Bone marrow (tissue), 2 donors: ENCODE measurements at places on chromosomes 3 and 15.

DNA sequence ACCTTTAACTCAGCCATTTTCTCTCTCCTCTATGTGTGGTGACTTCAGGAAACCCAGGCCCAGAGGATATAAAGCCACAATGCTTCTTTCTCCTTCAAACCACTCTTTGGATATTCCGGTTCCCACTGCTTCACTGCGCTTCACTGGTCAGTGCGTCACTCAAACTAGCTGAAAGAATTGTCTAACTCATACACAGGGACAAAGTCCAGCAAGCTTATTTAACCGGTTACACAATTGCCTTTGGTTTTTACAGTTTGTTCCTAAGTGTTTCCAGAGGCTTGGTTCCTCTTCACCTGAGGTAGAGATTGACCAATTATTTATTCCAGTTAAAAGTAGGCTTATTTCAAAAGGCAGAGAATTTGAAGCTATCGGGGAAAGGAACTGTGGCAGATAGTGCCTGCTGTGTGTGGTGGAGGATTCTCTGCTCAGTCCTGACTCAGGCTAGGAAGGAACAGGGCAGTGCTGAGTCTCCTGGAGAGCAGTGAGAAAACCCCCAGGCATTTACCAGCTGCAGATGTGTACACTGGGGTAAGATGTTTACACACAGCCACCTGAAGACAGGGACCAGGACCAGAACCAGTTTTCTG, at the start of gene HGD:
Gene HGD, minus strand, starts transcription at position 145 of the 587 bp plus-strand sequence. Its CDS starts 128 bp downstream, at position 17.
- DNase-seq = no peak

DNA sequence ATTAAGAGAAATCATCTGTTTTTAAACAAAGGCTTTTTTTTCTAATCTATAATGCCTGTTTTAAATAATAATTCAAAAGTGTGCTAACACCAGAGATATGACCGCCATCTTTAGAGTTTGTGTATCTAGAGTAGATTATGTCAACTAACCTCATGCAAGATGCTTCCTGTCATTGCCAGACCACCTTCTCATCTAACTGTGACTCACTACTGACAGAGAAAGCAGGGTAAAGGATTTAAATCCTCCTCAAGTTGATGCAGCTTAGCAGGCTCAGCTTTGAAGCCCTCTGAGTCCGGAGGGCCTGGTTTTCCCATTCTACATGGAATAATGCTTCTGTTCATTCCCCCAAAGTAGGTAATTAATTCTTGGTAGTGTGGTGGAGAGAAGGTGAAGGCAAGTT, 108.5 kb downstream of the ECT2 start:
- no peak for DNase-seq

DNA sequence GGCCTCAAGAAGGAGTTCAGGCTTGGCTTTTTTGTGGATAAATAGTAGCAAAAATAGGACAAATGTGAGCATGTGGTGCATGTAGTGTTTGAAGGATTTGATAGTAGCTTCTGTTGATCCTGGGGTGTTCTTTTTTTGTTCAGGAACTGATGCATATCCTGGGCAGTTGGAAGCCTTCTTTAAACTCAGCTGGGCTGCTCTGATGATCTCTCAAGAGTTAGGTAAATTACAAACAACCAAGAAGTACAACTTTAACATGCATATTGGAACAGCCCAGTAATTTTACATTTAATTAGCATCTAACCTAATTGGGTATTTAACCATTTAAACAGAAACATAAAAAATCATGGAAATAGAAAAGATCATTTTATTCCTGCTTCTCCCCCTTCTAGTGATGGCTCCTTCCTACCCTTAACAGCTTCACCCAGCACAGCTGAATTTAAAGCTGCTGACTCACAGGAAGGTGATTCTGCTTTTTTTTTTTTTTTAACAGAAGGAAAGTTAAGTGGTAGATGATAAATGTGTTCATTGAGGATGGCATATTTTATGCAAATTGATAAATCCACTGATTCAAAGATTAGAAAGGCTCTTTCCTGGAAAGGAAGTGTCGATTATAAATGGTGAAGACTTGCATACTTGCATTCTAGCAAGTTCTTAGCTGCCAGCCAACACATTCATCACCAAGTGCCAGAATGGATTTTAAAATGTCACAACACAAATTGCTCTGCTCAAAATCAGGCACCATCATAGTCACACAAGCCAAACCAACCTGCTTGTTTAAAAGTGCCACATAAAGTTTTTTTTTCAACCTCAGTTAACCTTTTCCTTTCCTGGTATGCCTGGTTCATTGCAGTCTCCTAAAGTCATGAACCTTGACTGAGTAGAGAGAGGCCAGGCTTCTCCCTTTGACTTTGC, 20.0 kb downstream of the SLC35G2 start:
- DNase-seq = no peak

GRCh38 chr3:192831111-192831644, 86.5 kb downstream of the MB21D2 start:
- no peak for DNase-seq

GRCh38 chr15:58185439-58185838, 47.3 kb downstream of the AQP9 start:
- no peak for DNase-seq

DNA sequence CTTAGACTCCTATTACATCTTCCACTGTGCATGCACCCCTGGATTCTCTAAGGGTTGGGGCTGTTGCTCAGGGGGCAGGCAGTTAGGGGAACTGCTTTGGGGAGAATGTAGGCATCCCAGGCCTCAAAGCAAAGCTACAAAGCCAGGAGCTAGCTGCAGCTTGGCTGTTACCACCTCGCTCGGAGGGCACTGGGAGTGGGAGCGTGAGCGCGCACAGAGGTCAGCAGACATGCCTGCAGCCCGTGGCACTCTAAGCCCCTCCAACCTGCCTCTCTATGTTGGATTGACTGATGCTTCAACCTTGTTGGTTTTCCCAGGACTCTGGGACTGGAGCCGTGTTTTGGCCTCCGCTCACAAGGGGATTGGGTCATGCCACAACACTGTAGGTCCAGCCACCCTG, 69.8 kb downstream of the CPN2 start:
- DNase-seq = no peak

DNA sequence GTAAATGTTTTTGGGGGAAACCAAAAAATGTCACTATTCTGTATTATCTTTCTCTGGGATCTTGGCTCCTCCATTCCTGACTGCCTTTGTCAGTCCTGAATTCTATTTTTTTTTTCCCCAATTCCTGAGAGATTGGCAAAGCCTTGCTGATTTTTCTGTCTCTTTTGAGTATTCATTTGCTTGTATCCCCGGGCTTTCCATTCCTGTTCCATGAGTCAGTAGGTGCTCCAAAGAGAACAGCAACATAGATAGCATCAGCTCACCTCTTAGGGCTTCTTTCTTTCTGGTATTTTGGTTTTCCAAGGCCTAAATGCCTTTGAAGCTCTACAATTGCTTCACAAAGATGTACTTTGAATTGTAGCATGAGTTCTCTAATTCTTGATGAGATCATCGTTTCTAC, 271.7 kb upstream of the LRRC3B start:
- no peak for DNase-seq

GRCh38 chr15:65377105-65377975, 462 bp downstream of the IGDCC3 start:
- DNase-seq = peak; percentile 28
